ENCODE measurements at places on chromosomes 7 and 10.

- peaks cover 18% of the 10 kb centered on the region for H3K4me1 ChIP-seq
- no peak for DNase-seq
- no peak overlapping the region for H3K4me3 ChIP-seq
- H3K27ac ChIP-seq = no peak overlapping the region
- H3K36me3 ChIP-seq = peaks cover 40% of the 10 kb centered on the region
These were observed 2.6 kb upstream of the ZNF775 start for GRCh38 chr7:150376560-150376959.

- peaks cover 66% of the 10 kb centered on the region for H3K4me1 ChIP-seq
- no peak for DNase-seq
- no peak overlapping the region for H3K27ac ChIP-seq
- no peaks in the 10 kb centered on the region for H3K27me3 ChIP-seq
These were observed 82.9 kb downstream of the PRTFDC1 start for GRCh38 chr10:24869354-24870015.

GRCh38 chr7:116024826-116025809, 5.4 kb downstream of the TFEC start:
- H3K36me3 ChIP-seq = no peaks in the 10 kb centered on the region
- no peak overlapping the region for H3K4me3 ChIP-seq
- H3K27ac ChIP-seq = no peak overlapping the region
- DNase-seq = no peak

DNA sequence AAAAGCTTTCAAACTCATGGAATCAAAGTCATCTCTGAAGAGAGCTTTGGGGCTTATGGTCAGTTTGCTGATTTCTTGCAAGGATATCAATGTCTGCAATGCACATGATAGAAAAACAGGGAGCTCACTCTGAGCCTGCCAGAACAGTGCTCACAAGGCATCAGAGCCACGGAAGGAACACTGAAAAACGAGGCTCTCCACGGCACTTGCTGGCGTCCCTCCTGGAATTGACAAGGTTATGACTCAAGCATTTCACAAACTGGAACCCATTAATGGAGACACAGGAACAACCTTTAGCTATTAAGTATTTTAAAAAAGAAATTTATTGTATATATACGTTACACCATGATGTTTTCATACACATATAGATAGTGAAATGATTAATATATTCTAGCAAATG, 266.3 kb downstream of the KCND2 start:
- no peak overlapping the region for H3K4me3 ChIP-seq
- no peak for DNase-seq
- H3K36me3 ChIP-seq = no peaks in the 10 kb centered on the region
- no peak overlapping the region for H3K27ac ChIP-seq
- H3K27me3 ChIP-seq = no peaks in the 10 kb centered on the region

DNA sequence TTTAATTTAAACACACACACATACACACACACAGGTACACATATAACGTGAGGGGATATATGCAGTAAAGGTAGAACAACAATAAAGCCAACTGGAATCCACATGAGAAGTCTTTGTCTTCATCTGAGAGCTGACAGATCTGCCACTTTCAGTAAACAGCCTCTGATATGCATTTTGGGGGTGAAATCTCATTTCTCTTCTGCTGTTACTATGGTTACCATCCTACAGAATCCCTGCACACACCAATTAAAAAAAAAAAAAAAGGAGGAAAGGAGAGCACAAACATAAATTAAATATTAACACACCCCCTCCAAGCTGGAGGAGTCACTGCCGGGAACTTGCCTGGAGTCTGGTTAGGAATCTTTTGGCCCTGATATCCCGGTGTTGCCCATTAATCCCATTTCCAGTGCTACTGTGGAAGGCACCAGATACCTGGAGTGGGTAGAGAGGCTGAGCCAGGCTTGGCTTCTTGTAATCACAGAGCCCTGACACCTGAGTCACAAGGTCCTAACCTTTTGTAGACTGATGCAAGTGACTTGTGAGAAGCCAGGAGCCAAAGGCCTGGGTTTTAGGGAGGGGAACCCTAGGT, 169.1 kb downstream of the LHFPL3 start:
- no peaks in the 10 kb centered on the region for H3K36me3 ChIP-seq
- no peak overlapping the region for H3K27ac ChIP-seq
- no peaks in the 10 kb centered on the region for H3K27me3 ChIP-seq
- DNase-seq = no peak
- no peak overlapping the region for H3K4me3 ChIP-seq

- peaks cover 6% of the 10 kb centered on the region for H3K4me1 ChIP-seq
- no peak overlapping the region for H3K4me3 ChIP-seq
- no peaks in the 10 kb centered on the region for H3K27me3 ChIP-seq
- H3K36me3 ChIP-seq = peaks cover 25% of the 10 kb centered on the region
- no peak for DNase-seq
These were observed 53.5 kb downstream of the INSYN2A start for GRCh38 chr10:127142856-127143255.

- no peaks in the 10 kb centered on the region for H3K4me1 ChIP-seq
- no peak for DNase-seq
- H3K36me3 ChIP-seq = no peaks in the 10 kb centered on the region
- no peaks in the 10 kb centered on the region for H3K27me3 ChIP-seq
- no peak overlapping the region for H3K4me3 ChIP-seq
- no peak overlapping the region for H3K27ac ChIP-seq
These were observed 322.6 kb upstream of the SEMA3D start for GRCh38 chr7:85509476-85509875.

GRCh38 chr7:78083476-78084120, 285.0 kb downstream of the PHTF2 start:
- H3K36me3 ChIP-seq = no peaks in the 10 kb centered on the region
- no peak overlapping the region for H3K27ac ChIP-seq
- H3K4me1 ChIP-seq = no peaks in the 10 kb centered on the region

DNA sequence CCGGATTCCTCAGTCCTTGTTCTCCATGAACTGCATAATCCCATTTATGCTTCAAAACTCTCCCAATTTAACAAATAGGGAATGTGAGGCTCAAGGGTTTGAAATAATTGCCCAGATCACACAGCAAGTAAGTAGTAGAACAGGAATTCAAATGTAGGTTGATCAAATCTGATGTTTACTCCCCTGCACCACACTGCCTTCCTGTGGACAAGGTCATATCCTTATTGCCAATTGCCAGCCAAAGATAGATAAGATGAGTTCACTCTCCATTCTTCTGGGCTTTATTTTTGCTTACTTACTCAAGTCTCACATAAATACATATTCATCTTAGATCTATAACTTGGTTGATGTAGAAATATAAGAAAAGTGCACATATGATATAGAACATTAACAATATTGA, 435.2 kb upstream of the ETV1 start:
- H3K27ac ChIP-seq = no peak overlapping the region
- no peaks in the 10 kb centered on the region for H3K36me3 ChIP-seq
- DNase-seq = no peak
- H3K4me1 ChIP-seq = no peaks in the 10 kb centered on the region
- no peaks in the 10 kb centered on the region for H3K27me3 ChIP-seq

- no peaks in the 10 kb centered on the region for H3K27me3 ChIP-seq
- H3K4me1 ChIP-seq = no peaks in the 10 kb centered on the region
- H3K27ac ChIP-seq = no peak overlapping the region
- DNase-seq = no peak
These were observed 411.6 kb upstream of the GALNT17 start for GRCh38 chr7:70720191-70720873.

DNA sequence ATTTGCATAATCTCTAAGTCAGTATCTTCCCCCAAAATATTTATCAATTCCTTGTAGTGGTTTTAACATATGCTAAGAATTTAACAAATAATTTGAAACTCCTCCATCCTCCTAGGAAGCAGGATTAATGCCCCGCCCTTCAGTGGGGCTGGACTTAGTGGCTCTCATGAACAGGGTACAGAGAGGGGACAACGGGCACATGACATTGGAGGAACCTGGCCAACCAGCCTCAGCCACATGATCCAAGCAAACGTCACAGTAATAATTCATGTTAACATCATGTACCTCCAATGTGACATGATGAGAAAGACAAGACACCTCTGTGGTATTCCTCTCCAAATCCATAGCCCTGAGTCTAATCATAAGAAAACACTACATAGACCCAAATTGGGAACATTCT, 50.5 kb downstream of the NUDCD3 start:
- H3K4me1 ChIP-seq = no peaks in the 10 kb centered on the region
- no peak overlapping the region for H3K4me3 ChIP-seq
- H3K27ac ChIP-seq = no peak overlapping the region
- no peaks in the 10 kb centered on the region for H3K27me3 ChIP-seq
